ENCODE measurements at places on chromosomes 5 and 9.

- no peak for DNase-seq
Measured at GRCh38 chr5:159410480-159410879, 80.2 kb upstream of the IL12B start.

DNA sequence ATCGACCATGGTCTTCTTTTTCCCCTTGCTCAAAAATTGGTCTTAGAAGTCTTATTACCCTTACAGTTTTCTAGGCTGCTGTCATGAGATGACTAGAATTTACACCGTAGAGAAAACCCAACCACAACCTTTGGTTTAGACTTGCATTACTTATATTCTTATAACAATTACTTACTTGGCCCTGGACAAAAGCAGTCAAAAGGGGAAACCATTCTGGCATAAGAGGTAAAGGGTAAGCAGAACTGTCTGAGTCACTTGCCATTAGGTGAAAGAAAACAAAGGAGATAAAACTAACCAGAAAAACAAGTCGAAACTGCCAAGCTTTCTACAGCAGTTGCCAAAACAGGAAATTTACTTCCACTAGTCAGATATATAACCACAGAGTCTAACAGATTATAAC, 17.9 kb downstream of the TMEM245 start:
- no peak for DNase-seq

- DNase-seq, result no peak
Measured at GRCh38 chr5:149399775-149400174, 20.7 kb upstream of the IL17B start.

DNA sequence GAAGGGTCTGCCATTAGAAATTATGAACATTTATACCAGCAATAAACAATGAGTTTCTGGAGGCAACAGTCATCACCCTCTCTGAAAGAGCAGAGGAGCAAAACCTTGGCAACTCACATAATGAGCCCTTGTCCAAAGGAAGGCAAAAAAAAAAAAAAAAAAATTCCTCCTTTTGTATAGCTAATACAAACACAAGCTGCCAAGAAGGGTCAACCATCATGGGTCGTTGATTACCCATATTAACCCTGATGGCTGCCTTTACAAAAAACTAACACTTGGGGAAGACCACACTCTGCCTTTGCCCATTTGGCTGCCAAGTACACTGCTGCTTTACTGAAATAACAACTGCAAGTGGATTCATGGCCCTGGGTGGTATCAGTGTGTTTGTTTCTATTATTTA, 272.7 kb downstream of the ADAMTSL1 start:
- no peak for DNase-seq

DNA sequence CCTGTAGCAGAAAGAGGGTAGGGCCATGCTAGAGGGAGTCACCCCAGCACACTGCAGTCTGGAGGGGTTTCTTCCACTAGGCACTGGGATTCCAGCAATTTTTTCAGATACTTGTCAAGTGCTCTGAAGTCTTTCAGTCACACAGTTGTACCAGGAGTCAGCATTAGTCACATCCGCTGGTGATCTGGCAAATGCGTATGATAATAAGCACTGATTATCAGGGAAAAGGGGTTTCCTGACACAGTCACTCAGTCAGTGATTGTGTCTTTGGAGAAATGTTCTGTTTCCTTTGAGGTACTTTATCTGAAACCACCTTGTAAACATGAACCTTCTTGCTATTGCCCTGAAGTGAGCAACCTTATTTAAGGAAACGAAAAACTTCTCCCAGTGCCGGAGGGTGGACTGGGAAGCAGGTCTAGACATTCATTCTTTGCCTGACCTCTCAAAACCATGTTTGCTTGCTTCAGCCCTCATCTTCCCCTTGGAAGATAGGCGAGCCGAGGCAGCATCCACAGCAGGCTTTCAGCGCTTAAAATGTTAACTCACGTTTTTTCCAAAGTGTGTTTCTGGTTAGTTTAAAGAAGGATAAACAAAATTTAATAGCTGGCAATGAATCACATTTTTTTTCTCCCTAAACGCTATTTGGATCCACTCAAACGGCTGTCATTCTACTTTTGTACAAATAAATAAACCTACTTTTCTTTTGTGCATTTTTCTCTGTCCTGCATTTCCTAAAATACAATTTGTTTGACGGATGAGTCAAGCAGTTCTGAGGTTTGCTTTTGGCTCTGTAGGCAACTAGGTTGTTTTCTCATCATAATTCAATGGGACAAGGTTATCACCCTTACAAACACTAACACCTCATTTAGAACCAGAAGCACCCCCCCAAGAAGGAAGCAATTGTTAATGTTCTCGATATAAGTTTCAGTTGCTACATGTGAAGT, 77.7 kb downstream of the FOXD1 start:
- no peak for DNase-seq

- DNase-seq, result peak; percentile 98
Measured at GRCh38 chr5:26674846-26675245, 363.5 kb downstream of the CDH9 start.

- no peak for DNase-seq
Measured at GRCh38 chr9:107465467-107466451, 23.8 kb downstream of the KLF4 start.

DNA sequence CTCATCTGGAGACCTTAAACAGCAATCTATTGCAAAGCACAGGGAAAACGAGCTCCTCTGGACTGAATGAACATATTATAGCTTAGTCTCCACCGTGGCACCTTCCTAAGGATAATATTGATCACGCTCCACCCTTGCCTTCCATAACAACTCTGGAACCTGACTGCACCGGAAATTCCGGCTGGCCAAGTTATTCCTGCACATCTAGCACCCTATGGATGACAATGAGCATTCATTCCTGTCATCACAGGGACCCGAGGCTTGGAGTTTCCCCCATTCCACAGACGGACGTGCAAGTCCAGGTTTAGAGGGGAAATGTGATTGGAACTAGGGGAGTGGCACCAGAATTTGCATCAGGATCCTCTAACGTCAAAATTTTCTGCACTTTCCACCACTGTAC, 27.5 kb downstream of the STK10 start:
- DNase-seq, result no peak

DNA sequence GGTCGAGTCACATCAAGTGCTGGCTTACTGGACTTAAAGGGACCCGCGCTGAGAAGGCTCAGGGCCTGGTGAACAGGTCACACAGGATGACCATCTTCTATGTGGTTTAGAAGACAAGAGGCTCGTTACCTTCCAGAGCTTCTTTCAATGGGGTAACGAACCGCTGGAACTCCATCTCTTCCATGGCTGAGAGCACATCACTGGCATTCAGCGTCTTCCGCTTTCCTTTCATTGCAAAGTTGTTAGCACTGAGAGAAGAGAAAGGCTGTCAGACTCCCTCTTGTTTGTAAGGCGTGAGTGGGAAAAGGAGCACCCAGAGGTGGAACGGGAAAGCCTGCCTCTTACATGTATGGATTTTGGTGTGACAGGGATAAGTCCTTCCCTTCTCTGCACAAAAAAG, 994 bp downstream of the POLE3 start:
- DNase-seq, result no peak

- no peak for DNase-seq
Measured at GRCh38 chr5:172952034-172952511, 7.2 kb upstream of the RPL26L1 start.

DNA sequence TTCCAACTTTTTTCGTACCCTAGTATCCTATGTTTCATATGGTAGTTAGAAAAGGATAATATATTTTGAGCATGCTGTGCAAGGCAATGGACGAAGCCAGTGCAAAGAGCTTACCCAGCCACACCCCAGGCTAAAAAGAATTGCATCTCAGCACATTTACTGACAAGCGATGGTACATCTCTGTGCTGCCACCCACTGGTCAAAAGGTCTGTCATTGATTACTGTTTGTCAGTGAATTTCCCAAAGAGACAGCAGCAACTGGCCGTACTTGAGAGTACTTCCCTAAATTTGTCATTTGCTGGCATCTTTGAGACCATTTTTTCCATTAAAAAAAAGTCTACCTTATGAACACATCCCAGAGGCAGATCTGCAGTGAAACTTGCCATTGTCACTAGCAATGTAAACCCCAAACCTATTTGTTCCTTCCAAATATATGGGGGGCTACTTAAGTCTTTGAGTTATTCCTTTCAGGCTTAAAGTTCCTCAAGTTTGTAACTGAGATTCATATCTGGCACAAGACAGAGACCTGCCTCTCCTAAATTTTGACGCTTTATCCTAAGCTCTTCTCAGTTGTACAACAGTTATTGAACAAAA, 184.3 kb downstream of the CTNND2 start:
- DNase-seq, result peak; percentile 91

- peak; percentile 53 for DNase-seq
Measured at GRCh38 chr5:93717162-93717561, 24.2 kb downstream of the POU5F2 start.

GRCh38 chr9:125521462-125522327, 185.3 kb downstream of the MAPKAP1 start:
- no peak for DNase-seq

DNA sequence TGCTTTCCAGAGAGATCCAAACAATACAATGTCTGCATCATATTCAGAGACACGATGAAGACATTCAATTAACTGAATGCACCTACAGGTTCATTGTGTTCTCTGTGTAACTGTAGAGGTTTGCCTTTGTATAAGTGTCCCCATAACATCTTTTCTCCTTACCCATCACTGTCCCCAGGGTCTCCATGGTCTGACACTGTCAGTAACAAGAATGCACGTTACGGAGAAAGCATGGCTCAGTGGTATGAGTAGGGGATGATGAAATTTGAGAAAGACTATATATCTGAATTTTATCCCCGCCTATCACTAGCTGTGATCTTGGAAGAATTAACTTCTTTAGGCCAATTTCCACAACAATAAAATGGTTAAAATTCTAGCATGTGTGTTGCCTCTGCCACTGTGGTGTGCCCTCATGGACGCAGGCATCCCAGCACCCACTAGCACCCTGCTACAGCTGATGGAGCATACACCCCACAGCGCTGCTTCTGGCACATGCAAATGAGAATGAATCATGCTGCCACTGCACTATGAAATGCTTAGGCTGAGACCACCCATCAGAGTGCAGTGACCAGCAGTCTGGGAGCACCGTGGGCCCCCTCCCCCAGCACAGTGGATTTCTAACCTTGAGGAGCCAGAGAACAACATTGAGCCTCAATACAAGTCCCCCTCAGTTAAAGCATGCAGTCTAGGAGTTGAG, 54.3 kb downstream of the RGMB start:
- DNase-seq, result no peak

DNA sequence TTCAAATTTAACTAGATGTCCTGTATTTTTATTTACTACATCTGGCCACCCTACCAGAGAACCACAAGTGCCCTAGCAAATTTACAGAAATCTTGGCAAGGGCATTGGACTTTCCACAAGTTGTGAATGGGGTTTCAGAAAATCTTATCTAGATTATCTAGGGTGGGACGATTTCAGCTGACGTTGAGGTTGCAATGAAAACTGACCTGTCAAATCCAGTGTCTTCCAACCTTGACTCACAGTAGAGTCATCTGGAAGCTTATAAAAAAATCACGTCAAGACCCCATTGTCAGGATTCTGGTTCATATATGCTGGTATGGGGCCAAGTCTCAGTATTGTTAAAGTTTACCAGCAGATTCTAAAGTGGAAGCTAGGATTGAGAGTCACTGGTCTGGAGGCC, 109.6 kb upstream of the ACTBL2 start:
- no peak for DNase-seq

- no peak for DNase-seq
Measured at GRCh38 chr9:91177081-91177480, 184.6 kb downstream of the AUH start.

GRCh38 chr9:35357826-35358225, 132.1 kb upstream of the RUSC2 start:
- no peak for DNase-seq

DNA sequence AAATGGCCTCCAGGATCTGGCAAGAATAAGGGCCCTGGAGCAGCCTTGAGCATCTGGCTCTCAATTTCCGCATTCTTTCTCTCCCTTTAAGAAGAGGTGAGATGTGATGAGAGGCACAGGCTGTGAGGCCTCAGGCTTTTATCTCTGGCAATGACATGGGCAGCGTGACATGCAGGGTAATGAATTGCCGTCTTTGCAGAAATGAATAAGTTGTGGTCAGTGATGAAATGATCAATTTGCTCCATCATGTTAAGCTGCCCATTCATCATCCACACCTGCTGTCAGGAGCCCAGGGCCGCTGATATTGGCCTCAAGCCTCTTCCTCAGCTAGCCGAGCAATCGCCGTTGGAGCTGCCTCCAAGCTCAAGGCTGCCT, 265.3 kb downstream of the TRIM32 start:
- no peak for DNase-seq

GRCh38 chr5:143254819-143255218, 148.7 kb downstream of the NR3C1 start:
- no peak for DNase-seq

DNA sequence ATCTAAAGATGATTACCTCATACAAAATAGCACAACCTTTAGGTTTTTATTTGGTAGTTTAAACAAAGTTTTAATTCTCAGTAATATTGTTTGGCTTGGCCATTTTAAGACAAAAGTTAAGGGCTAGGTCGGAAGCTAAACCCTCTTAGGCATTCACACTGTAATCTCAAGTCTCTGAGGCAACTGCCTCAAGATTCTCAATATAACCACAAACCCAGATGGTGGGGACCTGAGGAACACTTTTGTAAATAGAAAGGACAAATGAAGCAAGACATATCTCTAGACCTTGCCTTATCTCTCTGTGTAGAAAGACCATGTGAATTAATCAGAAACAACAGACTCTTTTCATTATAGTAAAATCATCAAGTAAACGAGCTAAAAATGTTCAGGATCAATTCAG, 500.2 kb upstream of the CDH6 start:
- peak; percentile 39 for DNase-seq

- DNase-seq, result no peak
Measured at GRCh38 chr5:14035859-14036503, 91.5 kb upstream of the DNAH5 start.

DNA sequence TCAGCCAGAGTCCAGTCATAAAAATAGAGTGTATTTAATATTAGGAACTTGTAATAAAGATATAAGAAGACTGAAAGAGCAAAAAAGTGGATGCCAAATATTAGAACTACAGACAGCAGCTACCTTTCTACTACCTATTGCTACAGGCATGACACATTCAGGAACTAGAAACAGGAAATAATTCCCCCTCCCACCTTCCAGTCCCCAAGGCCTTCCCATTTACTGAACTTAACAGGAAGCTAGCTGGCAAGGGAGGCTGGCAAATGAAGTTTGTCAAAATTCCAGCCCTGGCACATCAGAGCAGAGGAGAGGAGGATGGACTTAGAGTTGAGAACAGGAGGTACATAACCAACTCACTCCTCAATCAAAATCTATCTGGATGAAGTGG, 50.2 kb upstream of the RIC1 start:
- DNase-seq, result no peak

- DNase-seq, result no peak
Measured at GRCh38 chr5:106875591-106876297, 795.0 kb downstream of the EFNA5 start.
